ENCODE measurements at places on chromosomes 16 and 17.

DNA sequence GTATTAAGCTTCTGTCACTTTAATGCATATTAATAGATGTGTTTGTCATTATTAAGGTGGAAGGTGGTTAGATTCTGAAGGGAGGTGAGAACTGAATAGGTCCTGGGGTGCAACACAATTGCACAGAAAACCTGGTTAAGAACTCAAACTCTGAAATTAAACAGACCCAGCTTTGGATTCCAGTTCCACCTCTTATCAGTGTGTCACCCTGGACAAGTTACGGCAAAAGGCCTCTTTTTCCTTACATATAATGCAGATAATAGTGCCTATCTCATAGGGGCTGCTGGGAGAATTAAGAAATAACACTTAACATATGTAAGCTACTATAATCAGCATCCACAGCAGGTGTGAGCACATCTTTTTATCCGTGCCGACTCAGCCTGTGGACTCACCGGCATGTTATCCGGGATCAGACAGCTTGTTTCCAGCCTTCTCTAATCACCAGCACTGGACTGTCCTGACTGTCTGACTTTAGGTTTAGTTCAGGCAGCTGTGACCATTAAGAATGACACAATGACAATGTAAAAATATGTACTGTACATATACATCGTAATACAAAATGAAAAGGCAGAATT, 31.4 kb downstream of the TEX2 start:
- no peak for DNase-seq

DNA sequence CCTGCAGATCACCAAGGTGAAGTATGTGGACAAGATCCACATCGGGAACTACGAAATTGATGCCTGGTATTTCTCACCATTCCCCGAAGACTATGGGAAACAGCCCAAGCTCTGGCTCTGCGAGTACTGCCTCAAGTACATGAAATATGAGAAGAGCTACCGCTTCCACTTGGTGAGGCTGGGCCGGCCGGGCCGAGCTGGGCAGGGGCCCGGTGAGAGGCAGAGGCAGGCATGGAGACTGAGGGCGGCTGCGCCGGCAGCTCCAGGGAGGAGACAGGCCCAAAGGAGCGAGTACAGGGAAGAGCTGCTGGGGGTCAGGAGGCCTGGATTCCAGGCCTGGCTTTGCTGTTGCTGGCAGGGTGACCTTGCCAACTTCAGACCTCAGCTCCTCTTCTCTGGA, 8.3 kb downstream of the PRSS8 start:
- no peak for DNase-seq

DNA sequence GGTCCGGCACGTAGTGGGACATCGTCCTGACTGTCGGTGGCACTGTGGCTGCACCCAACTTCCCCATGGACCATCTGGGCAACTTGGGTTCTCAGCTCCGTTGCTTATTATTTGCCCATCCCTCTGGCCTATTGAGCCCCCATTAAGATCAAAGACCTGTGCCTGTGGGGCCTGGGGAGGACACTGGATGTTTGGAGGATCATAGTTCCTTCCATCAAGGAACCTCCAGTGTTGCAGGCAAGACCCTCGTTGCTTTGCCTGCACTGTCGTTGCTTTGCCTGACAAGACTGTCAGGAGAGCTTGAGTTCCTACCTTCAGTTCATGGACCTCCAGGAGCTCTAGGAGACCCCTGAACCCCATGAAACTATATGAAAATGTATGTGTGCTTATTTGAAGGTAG, 127.2 kb downstream of the CCDC144A start:
- DNase-seq: no peak

- DNase-seq: no peak
Observed at GRCh38 chr17:16818821-16819683, 129.0 kb downstream of the CCDC144A start.

- DNase-seq: no peak
Observed at GRCh38 chr16:49505556-49505955, 132.0 kb downstream of the C16orf78 start.

DNA sequence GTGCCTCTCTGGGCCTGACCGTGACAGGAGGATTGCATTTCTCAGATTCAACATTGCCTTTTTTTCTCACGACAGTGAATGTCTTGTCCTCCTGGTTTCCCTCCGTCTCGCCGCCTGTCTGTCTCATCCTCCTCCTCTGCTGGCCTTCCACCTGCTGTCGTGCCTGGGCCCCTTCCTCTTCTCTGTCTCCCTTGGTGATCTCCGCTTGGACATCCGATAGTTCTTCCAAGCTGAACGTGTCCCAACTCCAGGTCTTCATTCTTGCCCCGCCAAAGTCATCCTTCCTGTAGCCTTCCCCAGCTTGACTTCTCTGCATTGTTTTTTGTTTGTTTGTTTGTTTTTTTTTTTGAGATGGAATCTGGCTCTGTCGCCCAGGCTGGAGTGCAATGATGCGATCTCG, 79.4 kb downstream of the RAP1GAP2 start:
- no peak for DNase-seq

- DNase-seq: no peak
Observed at GRCh38 chr16:73848993-73849392, 447.6 kb upstream of the PSMD7 start.

DNA sequence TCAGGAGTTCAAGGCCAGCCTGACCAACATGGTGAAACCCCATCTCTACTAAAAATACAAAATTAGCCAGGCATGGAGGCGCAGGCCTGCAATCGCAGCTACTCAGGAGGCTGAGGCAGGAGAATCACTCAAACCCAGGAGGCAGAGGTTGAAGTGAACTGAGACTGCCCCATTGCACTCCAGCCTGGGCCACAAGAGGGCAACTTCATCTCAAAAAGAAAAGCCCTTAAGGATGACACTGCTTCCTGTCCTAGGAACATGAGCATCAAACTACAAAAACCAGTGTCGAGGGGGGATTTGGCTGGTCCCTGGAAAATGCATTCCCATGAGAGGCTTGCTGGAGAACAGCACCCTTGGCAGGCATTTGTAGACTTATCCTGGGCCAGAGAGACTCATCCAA, 449.5 kb upstream of the PSMD7 start:
- no peak for DNase-seq

DNA sequence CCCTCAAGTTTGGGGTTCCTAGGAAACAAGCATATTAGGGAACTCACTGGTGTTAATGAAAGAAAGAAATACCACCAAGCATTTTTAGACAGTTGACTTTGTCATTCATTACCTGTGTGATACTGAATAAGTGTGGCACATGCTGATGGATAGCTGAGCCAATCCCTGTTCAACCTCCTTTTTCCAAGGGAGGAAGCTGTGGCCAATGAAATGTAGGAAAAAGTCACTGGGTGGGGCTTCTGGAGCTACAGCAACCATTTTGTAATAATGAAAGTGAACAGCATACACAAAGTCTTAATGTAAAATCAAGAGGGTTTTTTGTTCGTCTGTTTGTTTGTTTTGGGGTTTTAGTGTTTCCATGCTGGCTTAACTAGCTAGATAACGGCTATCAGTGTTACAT, 254.3 kb upstream of the SALL1 start:
- no peak for DNase-seq

GRCh38 chr16:20829536-20829935, 23.2 kb downstream of the REXO5 start:
- no peak for DNase-seq
